ENCODE measurements at places on chromosomes 6 and 20.

DNA sequence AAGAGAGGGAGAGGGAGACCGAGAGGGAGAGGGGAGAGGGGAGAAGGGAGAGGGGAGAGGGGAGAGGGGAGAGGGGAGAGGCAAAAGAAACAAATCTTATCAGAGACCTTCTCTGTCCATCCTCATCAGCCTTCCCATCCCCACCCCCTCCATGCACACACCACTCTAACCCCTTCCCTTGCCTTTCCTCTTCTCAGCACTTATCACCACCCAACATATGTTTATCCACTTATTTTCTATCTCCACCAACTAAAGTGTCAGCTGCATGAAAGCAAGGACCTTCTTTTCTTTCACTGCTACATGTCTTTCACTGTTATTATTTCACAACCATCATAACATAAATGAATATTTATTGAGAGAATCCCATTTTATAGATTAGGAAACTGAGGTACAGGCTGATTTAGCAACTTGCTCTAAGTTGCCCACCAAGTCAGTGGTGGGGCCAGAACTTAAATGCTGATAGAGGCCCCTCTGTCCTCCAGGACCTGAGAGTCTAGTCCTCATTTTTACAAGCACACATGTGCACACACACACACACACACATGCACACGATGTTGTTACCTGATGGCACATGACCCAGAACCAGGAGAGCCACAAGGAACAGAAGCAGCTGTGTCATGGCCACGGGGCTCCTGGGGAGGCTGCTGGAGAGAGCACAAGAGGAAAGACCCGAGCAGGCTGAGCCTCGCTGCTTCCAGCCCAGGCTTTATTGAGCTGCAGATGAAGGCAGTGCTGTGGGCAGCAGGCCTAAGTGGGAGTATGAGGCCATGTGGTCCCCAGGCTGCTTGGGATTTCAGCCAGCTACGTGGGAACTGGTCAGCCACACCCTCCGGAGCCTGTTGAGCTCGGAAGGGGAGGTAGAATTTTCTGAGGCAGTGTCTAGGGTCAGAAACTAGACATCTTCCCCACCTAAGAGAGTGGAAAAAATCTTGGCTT, 2.3 kb downstream of the DEFB124 start:
- no peak overlapping the region for H3K27ac ChIP-seq
- H3K4me1 ChIP-seq: peaks cover 3% of the 10 kb centered on the region
- no peak for DNase-seq
- H3K36me3 ChIP-seq: no peaks in the 10 kb centered on the region
- peaks cover 44% of the 10 kb centered on the region for H3K27me3 ChIP-seq

DNA sequence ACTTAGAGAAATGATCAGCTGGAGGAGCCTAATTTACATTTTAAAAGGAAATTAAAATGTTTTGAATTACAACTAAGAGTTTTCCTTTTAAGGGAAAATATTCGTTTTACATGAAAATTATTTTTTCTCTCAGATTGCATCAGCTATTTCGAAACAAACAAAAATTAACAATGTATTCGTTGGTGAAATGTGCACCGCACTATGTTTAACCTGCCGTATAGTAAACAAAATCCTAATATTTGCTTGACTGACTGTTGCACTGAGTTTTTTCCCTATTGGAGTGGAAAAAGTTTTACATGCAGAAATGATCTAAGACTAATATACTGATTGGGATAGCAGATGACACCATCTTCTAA, 5.7 kb downstream of the PDE10A start:
- no peaks in the 10 kb centered on the region for H3K36me3 ChIP-seq
- no peak overlapping the region for H3K27ac ChIP-seq
- DNase-seq: no peak
- no peak overlapping the region for H3K4me3 ChIP-seq
- no peaks in the 10 kb centered on the region for H3K4me1 ChIP-seq

DNA sequence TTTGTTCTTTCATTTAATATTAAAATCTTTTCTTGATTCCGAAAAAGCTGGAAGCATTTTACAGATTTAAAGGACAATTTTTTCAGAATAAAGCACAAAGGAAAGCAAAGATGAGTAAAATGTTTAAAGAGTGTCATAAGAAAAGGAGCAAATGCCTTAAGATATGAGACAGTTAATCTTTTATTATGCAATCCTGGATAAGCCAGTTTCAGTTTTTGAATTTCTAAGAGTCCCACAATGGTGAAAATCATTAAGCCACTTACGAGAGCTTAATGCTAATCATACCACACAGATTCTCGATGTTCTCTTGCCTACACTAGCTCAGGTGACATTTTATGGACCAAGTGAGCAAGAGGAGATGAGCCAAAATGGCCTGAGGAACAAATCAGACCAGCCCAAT, 103.7 kb upstream of the RNF217 start:
- DNase-seq: no peak
- H3K36me3 ChIP-seq: no peaks in the 10 kb centered on the region
- no peaks in the 10 kb centered on the region for H3K4me1 ChIP-seq
- H3K27ac ChIP-seq: no peak overlapping the region
- no peaks in the 10 kb centered on the region for H3K27me3 ChIP-seq
- no peak overlapping the region for H3K4me3 ChIP-seq

DNA sequence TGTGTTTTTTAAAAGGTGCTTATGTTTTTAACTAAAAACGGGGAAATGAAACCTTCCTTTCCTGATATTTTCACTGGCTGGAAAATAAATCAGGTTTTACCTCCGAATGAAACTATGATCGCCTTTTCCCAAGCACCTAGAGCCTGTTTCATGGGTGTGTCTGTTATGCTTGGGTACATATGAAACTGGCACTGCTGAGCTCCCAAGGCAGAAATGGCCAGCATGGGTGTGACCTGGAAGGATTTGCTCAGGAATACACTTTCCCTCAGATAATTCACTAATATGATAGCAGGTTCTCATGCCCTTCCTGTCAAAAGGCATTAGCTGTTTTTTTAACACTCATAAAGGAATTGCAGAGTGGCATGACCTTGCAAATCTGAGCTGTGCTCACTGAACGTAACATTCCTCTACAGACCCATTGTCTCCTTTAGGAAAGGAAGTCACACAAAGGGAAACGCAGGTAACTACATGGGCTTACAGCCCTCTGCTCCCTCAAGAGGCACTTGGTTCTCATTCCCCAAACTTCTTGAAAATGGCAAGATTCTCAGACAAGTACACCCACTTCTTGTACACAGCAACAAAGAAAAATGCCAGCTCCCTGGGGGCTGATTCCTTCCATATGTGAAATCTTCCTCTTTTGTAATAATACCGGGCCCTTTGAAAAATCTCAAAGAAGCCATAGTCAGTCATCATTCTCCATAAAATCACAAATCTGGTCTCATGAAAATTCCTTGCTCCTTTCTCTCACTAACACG, 72.7 kb downstream of the METTL24 start:
- H3K4me1 ChIP-seq: no peaks in the 10 kb centered on the region
- H3K27ac ChIP-seq: no peak overlapping the region
- H3K27me3 ChIP-seq: peaks cover 22% of the 10 kb centered on the region
- no peak overlapping the region for H3K4me3 ChIP-seq
- peaks cover 3% of the 10 kb centered on the region for H3K36me3 ChIP-seq

- H3K4me1 ChIP-seq: peaks cover 10% of the 10 kb centered on the region
- H3K4me3 ChIP-seq: no peak overlapping the region
- H3K27me3 ChIP-seq: peaks cover 20% of the 10 kb centered on the region
Measured at GRCh38 chr6:124958759-124959354, 3.4 kb upstream of the RNF217 start.

- H3K27me3 ChIP-seq: peaks cover 7% of the 10 kb centered on the region
- no peaks in the 10 kb centered on the region for H3K36me3 ChIP-seq
- DNase-seq: no peak
Measured at GRCh38 chr6:79898076-79898475, 49.3 kb downstream of the ELOVL4 start.

DNA sequence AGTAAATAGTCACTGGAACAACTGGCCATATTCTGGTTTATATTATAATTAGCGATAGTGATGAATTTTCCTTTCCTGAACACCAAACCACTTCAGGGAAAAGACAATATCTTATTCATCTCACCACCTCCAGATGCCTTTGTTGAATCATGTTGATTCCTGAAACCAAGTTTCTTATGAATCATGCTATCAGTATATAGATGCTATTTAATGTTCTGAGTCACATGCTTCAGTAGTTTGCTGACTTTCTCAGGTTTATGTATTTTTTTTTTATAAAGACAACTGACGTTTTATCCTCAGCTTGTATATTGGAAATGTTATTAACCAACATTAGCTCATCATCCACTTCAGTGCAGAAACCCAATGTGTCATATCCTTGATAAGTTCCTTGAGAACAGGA, 710.2 kb upstream of the POU3F2 start:
- H3K36me3 ChIP-seq: no peaks in the 10 kb centered on the region
- no peak overlapping the region for H3K27ac ChIP-seq
- no peaks in the 10 kb centered on the region for H3K4me1 ChIP-seq
- no peaks in the 10 kb centered on the region for H3K27me3 ChIP-seq
- H3K4me3 ChIP-seq: no peak overlapping the region

DNA sequence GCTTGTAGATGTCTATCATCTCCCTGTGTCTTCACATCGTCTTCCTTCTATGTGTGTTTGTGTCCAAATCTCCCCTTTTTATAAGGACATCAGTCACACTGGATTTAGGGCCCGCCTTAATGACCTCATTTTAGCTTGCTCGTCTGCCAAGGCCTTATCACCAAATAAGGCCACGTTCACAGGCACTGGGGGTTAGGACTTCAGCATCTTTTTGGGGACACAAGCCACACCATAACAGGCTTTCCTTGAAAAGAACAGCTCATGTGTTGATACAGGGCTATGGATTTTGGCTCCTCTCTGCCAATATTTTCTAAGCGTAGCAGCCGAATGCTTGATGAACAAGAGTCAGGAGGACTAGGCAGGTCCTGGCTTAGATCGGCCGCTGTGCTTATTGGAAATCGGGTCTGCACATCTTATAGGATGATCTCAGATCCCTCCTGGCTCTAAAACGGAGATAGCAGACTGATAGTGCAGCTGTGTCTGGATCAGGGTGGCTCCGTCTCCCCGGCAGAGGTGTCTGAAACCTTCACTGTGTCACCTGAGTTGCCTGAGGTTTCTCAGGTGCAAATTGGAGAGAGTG, 16.2 kb upstream of the TMEM181 start:
- H3K27ac ChIP-seq: no peak overlapping the region
- no peaks in the 10 kb centered on the region for H3K36me3 ChIP-seq
- no peak for DNase-seq
- no peaks in the 10 kb centered on the region for H3K4me1 ChIP-seq

DNA sequence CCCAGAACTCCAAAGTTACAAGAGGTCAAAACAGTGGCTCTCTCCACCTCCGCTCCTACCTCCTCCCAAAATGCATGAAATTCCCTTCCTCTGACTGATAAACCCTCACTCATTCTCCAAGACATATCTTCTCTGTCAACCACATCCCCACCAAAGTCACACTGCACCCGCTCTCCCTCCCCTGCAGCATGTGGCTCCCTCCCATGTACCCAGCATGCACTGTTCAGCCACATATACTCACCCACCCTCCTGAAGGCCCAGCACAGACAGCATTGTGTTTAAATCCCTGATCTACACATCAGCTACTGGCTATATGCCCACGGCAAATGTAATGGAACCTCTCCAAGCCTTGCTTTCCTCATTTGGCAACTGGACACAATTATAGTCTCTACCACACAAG, 5.5 kb upstream of the POU5F1 start:
- no peak overlapping the region for H3K27ac ChIP-seq
- no peak for DNase-seq
- H3K4me1 ChIP-seq: peaks cover 19% of the 10 kb centered on the region
- no peaks in the 10 kb centered on the region for H3K36me3 ChIP-seq
- no peaks in the 10 kb centered on the region for H3K27me3 ChIP-seq
- peak overlapping the region; percentile 4 for H3K4me3 ChIP-seq

DNA sequence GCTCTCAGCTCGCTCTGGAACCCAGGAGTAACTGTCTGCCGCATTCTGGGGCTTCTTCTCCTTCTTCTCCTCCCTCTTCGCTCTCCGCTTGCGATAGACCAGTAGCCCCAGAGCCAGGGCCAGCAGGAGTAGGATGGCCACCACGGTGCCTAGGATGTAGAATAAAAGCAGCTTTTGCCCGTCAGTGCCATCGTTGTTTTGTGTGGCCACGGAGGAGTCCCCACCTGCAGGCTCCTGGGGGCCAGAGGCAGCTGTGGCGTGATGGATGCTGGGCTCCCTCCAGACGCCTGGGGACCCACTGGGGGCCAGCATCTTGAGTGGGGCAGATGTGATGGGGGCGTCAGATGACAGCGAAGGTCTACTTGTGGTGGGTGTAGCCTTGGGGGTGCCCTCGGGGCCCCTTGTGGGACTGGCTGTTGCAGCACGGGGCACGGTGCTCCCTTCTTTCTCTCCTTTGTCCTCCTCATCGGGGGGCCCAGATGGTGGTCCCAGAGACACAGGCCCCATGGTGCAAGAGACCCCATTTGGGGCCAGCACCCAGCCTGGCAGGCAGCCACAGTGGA, 1.8 kb downstream of the CD93 start:
- no peak for DNase-seq
- H3K4me3 ChIP-seq: peak overlapping the region; percentile 22

GRCh38 chr6:34412016-34412415, 13.9 kb downstream of the RPS10 start:
- H3K4me1 ChIP-seq: peaks cover 5% of the 10 kb centered on the region
- H3K4me3 ChIP-seq: no peak overlapping the region
- no peaks in the 10 kb centered on the region for H3K27me3 ChIP-seq

All from effector memory CD8-positive, alpha-beta T cell (primary cell).